Hematopoietic multipotent progenitor cell treated with erythropoietin and hydrocortisone succinate and interleukin-3 and kit ligand, for 6 days (in vitro differentiated cells): ENCODE measurements at places on chromosomes 13 and 19.

GRCh38 chr13:52903320-52903719, 54.9 kb upstream of the PCDH8 start:
- DNase-seq, result no peak

DNA sequence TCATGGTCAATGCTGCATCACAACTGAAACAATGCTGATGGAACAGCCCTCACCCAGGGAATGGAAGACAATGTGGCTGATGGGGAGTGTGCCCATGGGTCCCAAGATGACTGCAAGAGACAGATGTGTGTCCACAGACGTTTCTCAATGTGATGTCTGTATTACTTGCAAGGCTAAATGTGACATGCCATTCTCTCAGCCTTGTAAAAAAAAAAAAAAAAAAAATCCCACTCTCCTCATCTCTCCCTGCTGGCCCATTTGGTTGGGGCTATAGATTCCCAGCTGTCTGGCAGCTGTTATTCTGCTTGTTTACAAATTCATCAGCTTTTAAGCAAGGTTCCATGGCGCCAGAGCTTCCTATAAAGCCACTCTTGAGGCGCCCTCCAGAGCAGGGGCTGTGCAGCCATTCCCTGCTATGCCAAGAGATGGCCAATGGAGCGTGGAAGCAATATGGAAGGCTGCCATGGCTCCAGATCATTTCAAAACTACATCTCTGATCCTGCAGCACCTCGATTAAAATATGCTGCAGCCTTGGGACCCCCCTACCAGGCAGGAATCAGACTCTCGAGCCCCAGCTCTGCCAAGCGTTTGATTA, 294.8 kb downstream of the FOXO1 start:
- DNase-seq, result no peak

- DNase-seq, result no peak
These were observed 53.7 kb downstream of the COMP start for GRCh38 chr19:18737337-18737953.

- no peak for DNase-seq
These were observed 32.1 kb upstream of the SCEL start for GRCh38 chr13:77503398-77503797.

DNA sequence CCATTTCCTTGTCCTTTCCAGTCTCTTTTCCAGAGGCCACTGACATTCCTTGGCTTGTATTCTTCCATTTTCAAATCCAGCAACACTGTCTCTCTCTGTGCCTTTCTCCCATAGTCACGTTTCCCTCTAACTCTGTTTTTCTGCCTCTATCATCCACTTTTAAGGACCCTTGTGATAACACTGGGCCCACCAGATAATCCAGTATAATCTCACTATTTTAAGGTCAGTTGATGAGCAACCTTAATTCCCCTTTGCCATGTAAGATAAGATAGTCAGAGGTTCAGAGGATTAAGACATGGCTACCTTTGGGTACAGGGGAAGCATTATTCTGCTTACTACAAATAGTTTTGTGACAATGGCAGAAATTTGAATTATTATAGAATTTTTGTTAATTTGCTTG, 45.7 kb upstream of the N4BP2L1 start:
- peak; percentile 43 for DNase-seq

GRCh38 chr13:90197722-90198121, 1149.8 kb upstream of the MIR17HG start:
- DNase-seq, result no peak

GRCh38 chr19:47056411-47056810, 8.0 kb upstream of the TMEM160 start:
- no peak for DNase-seq

- no peak for DNase-seq
These were observed 59.8 kb downstream of the IPO5 start for GRCh38 chr13:98013241-98013640.

DNA sequence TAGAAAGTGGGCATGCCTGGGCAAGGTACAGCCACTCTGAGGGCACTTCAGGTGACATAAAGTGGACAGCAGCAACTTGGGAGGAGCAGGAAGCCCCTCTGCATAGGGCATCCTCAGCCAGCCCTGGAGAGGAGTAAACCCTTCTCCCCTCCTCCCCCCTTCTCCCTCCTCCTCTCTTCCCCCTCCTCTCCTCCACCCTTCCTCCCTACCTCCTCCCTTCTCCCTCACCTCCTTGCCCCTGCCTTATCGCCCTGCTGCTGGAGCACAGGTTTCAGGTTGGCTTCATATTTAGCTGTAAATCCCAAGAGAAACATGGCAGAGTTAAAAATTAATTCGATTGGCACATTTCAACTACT, 30.5 kb upstream of the ATP12A start:
- DNase-seq, result no peak

DNA sequence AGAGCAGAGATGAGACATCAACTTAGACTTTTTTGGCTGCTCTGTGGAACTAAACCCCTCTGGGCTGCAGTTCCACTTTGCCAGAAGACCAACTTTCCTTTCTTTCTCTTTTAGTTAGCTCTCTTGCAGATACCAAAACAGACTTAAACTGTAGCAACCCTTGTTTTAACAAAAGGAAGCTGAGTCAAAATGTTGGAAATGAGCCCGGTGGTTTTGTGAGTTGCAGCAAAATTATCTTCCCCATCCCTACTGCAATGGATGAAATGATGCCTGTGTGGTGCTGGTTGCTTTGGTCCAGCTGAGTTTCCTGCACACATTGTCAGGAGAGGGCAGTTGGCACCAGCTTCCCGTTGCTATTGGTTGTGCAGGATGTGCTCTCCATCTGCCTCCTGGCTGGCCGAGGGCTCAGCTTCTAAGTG, 115.3 kb downstream of the LRCH1 start:
- peak; percentile 75 for DNase-seq

DNA sequence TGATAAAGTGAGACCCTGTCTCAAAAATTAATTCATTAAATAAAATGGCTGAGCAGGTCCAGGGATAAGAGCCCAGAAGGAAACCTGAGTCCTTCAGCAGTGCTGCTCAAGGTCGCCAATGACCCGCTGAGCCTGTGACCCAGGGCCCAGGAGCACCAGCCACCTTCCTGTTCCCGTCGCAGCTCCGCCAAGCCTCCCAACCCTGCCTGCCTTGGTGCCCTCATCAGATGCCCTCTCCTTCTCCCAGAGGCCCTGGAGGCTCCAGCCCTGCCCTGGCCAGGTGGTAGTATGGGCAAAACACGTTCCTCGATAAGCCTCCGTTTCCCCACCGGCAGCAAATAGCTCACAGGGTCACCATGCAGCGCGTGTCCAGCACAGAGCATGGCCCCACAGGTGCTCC, 2.6 kb downstream of the REXO1 start:
- no peak for DNase-seq

- DNase-seq, result peak; percentile 57
These were observed 1.1 kb downstream of the UBXN6 start for GRCh38 chr19:4456476-4456842.

DNA sequence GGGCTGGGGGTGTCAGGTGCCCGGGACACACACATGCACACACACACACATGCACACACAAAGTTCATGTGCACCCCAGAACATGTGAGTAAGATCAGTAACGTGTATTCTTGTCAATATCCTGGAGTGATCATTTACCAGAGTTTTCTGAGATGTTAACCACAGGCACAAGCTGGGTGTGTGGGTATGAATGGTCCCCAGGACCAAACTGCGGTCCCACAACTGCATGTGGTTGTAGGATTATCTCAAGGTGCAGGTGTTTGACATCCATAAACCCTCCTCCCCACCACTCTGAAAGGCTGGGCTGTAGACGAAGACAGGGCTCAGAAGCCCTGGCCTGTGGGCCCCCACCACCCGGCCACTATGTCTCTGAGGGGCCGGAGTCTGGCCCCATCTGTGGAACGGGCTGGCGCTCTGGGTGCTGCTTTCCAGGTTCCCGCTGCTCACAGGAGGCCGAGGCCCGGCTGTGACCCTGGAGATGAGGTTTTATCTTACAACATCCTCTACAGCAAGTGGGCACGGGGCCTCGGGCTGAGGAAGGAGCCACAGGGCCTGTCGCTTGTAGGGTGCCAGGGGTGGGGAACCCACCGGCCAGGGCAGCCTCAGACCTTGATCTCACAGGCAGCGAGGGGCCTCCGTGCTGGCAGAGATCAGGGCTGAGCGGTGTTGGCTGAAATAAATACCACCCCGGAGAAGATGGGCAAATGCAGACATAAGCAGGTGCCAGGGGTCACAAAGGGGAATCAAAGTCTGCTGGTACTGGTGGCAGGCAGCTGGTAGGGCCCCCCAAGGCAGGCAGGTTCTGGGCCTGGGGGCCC, 4.3 kb downstream of the F2RL3 start:
- peak; percentile 57 for DNase-seq

GRCh38 chr13:75855216-75855615, 219.1 kb downstream of the LMO7 start:
- DNase-seq, result no peak

- DNase-seq, result peak; percentile 60
These were observed 427 bp downstream of the RTBDN start for GRCh38 chr19:12833738-12834565.

DNA sequence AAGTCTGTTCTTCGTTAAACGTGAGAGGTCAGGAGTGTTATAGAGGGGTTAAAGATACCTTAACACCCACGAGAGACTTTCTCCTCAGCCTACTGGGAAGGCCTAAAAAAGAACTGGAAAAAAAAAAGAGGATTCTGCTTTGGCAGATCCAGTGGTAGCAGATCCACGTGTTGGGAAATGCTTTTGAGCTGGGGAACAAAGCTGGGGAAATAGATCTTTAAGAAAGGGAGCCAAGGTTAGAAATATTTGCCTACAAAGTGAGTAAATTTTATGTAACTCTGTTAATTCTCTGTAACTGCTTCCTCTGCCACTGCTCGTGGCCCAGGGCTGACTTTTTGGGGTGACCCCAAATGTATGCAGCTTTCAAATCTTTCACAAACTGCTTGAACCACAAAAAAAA, 11.7 kb downstream of the RFX2 start:
- DNase-seq, result no peak

DNA sequence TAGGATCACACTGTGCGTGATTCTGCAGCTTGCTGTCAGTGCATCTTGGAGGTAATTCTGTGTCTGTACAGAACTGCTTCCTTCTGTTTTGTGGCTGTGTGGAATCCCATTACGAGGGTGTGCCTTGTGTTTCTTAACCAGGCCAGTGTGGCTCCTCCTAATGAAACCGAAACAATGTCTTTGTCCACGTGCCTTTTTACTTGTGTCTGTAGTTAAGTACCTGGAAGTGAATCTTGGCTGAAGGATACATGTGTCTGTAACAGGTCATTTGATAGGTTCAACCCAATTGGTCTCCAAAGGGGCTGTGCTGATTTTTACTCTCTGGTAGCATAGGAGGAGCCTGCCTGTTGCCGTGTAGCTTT, 13.1 kb downstream of the NOP53 start:
- no peak for DNase-seq

DNA sequence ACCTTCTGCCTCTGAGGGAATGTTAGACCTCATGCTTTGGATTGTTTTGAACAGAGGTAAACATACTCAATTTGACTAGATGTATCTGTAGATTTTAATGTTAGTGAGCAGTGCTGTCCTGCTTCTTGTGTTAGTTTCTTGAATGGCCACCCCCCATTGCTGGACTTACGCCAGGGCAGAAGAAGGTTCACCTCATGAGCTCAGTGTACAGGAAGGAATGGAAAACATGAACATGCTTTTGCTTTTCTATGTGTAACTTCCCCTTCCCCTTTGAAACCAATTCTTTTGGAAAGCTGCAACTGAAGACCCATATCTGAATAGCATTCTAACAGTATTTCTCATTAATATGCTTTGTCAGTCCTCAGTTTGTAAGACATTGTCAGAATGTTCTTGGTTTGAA, 32.3 kb downstream of the WASF3 start:
- no peak for DNase-seq

- no peak for DNase-seq
These were observed 2590.1 kb downstream of the PCDH9 start for GRCh38 chr13:64640002-64640401.

DNA sequence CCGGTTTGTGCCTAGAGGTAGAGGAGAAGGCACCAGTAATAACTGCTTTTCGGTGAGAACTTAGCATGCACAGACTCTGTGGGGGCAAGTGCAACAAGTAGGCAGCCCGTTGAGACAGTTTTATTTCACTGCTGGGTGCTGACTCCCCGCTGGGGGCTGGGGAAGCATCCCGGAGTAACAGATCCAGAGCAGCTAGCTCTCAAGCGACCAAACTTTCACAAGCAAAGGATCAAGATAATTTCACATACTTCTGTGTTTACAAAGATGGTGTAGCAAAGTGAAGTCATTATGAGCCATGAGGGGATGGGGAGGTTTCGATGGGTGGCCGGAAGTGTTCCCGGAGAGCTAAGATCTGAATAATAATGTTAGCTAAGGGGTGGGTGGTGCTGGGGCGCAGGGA, 2.8 kb downstream of the NACC1 start:
- DNase-seq, result no peak

GRCh38 chr13:20405691-20406090, 120.0 kb downstream of the CRYL1 start:
- no peak for DNase-seq

DNA sequence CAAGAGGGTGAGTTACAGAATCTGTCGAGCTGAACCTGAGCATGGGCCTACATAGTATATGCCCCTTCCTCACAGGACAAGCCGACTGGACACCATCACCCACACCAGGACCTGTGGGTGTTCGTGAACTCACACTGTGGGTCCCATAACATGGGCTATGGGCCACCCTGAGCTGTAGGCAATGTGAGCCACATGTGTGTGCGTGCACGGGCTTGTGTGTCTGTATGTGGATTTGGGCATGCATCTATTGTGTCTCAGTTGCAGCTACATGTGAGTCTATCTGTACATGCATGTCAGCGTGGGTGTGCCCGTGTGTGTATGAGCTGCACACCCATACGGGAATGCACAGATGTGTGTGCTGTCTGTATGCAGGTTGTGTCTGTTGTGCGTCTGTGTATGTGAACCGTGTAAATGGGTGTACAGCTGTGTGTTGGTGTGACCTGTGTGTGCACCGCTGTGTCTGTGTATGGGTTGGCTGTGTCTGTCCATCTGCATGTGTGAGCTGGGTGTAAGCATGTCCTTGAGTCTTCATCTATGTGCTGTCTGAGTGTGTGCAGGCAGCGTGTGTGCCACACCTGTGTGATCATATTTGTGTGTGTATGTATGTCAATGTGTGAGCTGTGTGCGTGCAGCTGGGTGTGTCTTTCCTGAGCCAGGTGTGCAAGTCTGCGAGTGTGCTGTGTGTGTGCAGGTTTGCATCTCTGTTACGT, 1.7 kb downstream of the NOTCH3 start:
- no peak for DNase-seq

DNA sequence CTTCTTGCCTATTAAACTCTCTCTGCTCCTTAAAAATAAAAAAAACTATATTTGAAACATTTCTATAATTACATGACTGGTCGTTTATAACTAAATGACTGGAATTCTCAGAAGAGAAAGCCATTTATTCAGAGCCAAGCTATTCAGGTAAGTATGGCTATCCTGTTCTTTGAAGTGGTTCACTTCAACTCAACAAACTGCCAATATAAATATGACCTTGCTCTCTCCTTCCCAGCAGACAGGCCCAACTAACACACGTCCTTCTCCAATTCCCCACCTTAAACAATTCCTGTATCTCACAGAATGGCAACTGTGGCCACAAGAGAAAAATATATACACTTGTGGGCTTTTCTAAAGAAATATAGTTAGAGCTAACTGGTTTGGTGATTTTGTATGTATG, 153.9 kb downstream of the MIPEP start:
- DNase-seq, result no peak
